Lung (tissue), 17 donors: ENCODE measurements at places on chromosomes 2 and 18.

- no peak for DNase-seq
These were observed 9.9 kb upstream of the TMEM37 start for GRCh38 chr2:119421741-119422140.

DNA sequence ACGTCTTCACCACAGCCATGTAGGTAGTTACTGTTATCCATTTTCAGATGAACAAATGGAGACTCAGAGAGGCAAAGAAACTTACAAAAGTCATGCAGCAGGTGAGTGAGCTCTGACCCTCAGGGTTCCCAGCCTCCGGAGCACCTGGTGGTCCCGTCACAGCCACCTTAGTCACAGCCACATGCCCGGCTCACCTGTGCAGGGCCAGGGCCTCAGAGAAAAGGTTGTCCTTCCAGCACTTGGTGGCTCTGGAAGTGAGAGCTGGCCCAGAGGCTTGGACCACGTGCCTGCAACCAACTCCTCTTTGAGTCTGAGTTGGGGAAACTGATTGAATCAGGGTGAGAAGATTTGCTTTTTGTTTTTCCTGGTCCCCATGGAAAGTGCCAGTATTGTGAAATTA is 189.3 kb downstream of the GLI2 start:
- DNase-seq, result no peak

GRCh38 chr2:195961873-195962272 is 106.8 kb downstream of the DNAH7 start:
- no peak for DNase-seq

DNA sequence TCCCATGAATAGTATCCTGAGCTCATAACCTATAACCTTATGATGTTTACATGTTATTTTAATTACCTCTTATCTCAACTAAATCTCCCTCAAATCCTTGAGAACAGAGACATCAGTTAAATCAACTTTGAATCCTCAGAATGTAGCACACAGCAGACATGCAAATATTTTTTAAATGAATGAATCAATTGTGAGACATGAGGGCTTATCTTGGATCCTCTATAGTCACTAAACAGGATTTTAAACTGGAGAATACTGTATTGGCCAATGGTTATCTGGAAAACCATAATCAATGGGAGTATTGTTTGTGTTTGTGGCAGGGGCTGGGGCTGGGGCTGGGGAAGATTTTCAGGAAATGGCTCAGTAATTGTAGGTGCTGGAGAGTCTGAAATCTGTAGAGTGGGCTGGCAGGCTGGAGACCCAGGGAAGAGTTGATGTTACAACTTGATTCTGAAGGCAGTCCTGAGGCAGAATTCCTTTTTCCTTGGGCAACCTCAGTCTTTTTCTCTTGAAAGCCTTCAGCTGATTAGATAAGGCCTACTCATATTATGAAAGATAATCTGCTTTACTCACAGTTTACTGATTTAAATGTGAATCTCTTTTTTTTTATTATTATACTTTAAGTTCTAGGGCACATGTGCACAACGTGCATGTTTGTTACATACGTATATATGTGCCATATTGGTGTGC is 106.3 kb downstream of the NCOA1 start:
- DNase-seq, result no peak

DNA sequence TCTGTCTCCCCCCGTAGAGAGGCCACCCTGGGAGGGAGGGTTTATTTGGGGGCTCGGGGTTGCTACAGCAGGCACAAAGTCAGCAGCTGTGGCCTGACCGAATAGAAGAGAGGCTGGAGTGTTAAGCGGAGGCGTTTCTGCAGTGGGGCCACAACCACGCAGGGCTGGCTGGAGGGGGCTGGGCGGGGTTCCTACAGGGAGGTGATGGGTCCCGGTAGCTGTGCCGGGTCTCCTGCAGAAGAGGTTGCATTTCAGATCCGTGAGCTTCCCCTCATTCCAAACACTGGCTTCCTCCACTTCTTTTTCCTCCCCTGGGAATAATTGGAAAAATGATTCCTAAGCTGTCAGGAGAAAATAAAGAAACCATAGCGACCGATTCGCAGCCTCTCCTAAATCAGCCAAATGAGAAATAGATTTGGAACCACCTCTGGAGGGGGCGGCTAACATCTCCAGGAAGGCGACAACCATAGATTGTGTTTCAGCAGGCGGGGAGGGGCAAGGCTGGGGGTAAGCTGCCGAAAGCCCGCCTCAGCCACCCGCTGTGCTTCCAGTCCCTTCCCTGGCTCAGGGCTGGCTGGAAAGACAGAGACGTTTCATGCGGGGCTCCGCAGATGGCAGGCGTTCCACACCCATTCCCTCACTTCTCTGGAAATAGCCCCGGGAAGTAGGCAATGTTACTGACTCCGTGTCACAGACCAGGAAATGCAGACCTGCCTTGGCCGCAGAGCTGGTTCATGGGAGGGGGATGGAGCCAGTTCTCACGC is 85.6 kb upstream of the TAF1B start:
- peak; percentile 70 for DNase-seq

DNA sequence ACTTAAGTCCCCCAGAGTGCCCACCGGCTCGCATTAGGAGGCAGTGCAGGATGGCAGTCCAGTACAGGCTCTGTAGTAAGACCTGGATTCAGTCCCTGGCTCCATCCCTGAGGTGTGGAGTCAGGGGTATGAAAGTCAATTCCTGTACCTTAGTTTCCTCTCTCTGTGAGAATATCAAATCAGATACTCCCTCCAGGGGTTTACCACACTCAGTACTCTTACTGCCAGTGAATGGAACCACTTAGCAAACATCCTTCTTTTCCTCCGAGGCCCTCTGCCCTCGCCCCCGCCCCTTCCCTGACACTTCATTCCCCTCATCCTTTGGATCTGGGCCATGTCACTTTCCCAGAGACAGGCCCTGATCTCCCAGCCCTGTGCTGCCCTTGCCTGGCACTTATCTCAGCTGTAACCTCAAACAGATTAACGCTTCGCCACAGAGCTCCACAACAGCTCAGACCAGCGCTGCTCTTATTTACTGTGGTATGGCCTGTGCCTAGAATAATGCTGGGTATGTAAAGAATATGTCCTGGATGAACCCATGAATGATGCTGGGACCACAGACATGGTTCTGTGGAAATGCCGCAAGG is 159.0 kb upstream of the TMEM200C start:
- DNase-seq, result no peak

DNA sequence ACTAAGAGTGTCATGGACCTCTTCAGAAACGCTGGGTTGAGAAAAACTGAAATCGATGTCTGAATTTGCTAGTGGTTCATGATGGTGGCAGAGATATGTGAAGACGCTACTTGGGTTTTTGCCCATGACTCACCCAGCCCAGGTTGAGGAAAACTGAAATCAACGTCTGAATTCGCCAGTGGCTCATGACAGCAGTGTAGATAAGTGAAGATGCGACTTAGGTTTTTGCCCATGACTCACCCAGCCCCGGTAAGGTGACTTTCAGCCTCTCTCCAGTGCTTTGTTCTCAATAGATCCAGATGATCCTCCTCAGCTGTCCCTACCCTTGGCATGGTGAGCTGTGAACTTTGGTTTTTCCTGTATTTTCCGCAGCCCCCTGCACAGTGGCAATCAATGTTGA is 105.3 kb upstream of the SIX3 start:
- DNase-seq, result no peak

DNA sequence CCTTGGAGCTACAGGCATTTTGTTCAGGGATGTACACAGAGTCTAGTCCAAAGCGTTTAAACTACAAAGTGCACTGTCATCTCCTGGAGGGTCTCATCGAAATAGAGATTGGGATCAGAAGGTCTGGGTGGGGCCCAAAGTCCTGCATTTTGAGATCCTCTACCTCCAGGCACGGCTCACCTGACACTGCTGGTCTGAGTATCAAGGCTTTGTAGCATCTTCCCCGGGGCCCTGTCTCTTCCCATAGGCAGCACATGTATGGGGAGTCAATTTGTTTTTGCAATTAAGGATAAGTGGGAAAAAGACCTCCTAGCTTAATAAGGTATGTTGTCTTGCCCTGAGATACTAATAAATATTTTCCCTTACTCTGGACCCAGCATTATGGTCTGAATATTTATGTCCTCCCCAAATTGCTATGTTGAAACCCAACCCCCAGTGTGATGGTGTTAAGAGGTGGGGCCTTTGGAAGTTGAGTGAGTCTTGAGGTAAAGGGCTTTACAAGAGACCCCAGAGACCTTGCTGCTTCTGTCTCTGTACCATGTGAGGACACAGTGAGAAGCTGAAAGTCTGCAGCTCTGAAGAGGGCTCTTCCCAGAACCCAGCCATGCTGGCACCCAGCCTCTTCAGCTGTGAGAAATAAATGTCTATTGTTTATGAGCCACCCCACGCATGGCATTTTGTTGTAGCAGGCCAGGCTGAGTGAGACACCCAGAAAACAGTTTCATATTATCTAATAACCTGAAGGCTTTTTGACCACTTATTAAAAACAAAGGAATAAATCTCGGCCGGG is 258.7 kb upstream of the HS6ST1 start:
- no peak for DNase-seq
